Progenitor cell of endocrine pancreas (in vitro differentiated cells): ENCODE measurements at places on chromosomes 13 and 19. TPM values are rescaled to one million over a fixed set of nuclear protein-coding genes. Genes with fewer than 3 reads are reported as not detected.

CATSPERD gene
- not detected in 2 replicates for total RNA-seq

ZNF66 gene
- 30.6 and 31.2 TPM in 2 replicates for total RNA-seq

ATP4B gene
- total RNA-seq = not detected in 2 replicates

ZNF878 gene
- 2.2 and 2.9 TPM in 2 replicates for total RNA-seq

PSG3 gene
- not detected in 2 replicates for total RNA-seq

HS6ST3 gene
- total RNA-seq = 0.84 and 2.0 TPM in 2 replicates

DNA sequence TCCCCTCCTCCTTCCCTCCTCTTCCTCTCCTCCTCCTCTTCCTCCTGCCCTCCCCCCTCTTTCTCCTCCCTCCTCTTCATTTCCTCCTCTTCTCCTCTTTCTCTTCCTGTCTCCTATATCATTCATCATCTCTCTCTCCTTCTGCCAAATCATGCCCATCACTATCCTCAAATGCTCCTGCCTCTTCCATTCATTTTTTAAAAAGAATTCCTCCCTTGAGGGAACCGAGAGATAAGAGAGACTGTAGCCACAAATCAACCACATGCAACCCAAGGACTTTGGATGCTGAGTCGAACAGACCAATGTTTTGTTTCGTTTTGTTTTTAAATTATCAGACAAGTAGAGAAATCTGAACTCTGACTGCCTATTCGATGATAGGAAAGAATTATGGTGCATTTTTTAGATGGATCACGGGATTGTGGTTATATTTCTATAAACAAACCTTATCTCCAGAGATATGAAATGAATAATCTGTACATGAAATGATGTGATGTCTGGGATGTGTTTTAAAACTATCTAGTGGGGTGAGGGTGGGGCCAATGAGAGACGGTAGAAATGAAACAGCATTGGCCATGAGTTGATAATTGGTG, 9.5 kb upstream of the ZNF541 start:
- no peak overlapping the region for H3K27ac ChIP-seq
- H3K4me3 ChIP-seq = no peak overlapping the region
- H3K27me3 ChIP-seq = peaks cover 4% of the 10 kb centered on the region
- H3K36me3 ChIP-seq = no peaks in the 10 kb centered on the region
- no peak for DNase-seq

- H3K27ac ChIP-seq = peak overlapping the region; percentile 66
- H3K4me1 ChIP-seq = peaks cover 19% of the 10 kb centered on the region
- H3K27me3 ChIP-seq = peaks cover 3% of the 10 kb centered on the region
Observed at GRCh38 chr19:38245826-38246498, 10.2 kb downstream of the PPP1R14A start.

DNA sequence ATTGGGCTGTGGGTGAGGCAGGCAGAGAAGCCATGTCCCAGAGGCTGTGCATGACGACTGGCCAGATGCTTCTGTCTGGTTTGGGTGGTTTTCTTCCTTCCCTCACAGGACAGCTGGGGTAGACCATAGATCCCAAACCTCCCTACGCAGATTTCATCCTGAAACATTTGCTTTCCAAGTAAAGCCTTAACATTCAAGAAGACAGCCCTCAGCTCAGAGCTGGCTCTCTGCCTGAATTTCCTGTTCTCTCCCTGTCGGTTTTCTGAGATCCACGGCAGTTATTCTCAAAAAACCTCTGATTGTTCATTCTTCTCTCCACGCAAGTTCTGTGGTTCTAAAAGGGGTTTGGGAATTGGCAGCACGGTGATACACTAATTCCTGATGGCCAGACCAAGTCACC, 25.3 kb downstream of the UQCRFS1 start:
- H3K4me1 ChIP-seq = peaks cover 13% of the 10 kb centered on the region
- H3K27me3 ChIP-seq = peaks cover 4% of the 10 kb centered on the region
- DNase-seq = no peak
- no peak overlapping the region for H3K4me3 ChIP-seq
- H3K36me3 ChIP-seq = no peaks in the 10 kb centered on the region

DNA sequence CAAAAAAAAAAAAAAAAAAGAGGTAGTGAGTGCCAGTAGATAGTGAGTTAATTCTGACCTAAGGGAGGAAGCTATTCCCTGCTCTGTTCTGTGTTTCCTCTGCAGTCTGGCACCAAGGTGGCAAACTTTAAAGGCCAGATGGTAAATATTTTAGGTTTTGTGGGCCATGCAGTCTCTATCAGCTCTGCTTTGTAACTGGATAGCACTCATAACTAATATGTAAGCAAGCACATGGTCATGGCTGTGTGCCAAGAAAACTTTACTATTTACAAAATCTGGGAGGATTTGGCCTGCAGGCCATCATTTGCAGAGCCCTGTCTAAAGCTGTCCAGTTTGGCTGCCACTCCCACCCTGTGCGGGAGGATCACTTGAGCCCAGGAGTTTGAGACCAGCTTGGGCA, 4.3 kb downstream of the PIN1 start:
- no peak overlapping the region for H3K4me3 ChIP-seq
- DNase-seq = no peak
- H3K4me1 ChIP-seq = peaks cover 8% of the 10 kb centered on the region
- H3K27me3 ChIP-seq = no peaks in the 10 kb centered on the region
- peaks cover 19% of the 10 kb centered on the region for H3K36me3 ChIP-seq
- no peak overlapping the region for H3K27ac ChIP-seq

- H3K27ac ChIP-seq = peak overlapping the region; percentile 48
- H3K36me3 ChIP-seq = peaks cover 21% of the 10 kb centered on the region
- H3K4me1 ChIP-seq = no peaks in the 10 kb centered on the region
- no peak for DNase-seq
Observed at GRCh38 chr13:113647351-113648215, 10.4 kb downstream of the ATP4B start.

DNA sequence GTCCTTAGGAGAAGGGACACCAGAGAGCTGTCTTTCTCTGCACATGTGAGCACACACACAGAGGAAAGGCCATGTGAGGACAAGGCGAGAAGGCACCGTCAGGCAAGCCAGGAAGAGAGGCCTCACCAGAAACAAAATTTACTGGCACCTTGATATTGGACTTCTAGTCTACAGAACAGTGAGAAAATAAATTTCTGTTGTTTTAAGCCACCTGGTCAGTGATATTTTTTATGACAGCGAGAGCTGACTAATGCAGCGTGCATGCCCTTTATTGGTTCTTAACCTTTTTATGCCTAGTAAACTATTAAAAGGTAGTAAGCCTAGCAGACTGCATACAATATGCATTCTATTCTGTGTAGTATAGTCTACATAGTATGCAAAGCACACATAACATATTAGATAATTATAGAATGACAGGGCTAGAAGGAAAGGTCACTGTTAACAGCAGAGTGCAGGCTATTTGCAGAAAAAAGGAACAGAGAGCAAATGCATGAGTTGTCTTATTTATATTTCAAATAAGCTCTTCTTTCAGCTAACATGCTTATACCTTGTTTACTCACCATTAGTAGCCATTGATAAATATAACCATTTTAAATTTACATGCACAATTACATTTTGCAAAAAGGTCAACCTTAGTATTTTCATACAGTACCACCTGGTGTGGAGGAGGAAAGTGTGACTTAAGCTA, 25.2 kb upstream of the KATNAL1 start:
- H3K4me1 ChIP-seq = peaks cover 5% of the 10 kb centered on the region
- no peak for DNase-seq
- no peaks in the 10 kb centered on the region for H3K36me3 ChIP-seq
- no peaks in the 10 kb centered on the region for H3K27me3 ChIP-seq

GRCh38 chr13:30454991-30455390, 10.7 kb downstream of the HMGB1 start:
- DNase-seq = no peak
- H3K27ac ChIP-seq = no peak overlapping the region
- no peaks in the 10 kb centered on the region for H3K27me3 ChIP-seq
- H3K4me1 ChIP-seq = peaks cover 6% of the 10 kb centered on the region
- H3K36me3 ChIP-seq = peaks cover 3% of the 10 kb centered on the region

GRCh38 chr13:109162248-109163036, 533.0 kb downstream of the MYO16 start:
- no peaks in the 10 kb centered on the region for H3K36me3 ChIP-seq
- no peak overlapping the region for H3K4me3 ChIP-seq
- DNase-seq = no peak

DNA sequence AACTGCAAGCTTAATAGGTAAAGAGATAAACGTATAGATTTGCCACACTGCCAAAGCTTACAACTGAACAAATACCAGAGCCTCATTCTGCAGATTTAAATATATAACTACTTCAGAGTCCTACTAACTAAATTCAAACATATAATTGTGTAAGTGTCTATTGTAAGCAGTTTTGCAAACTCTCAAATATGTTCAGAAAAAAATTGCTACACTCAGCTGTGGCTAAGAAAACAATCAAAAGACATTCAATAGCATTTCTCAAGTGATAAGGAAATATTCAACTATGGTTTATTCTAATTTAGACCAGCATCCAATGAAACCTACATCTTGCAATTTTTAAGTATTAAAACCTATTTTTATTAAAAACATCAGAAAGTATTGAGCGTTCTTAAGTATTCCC, 202.4 kb downstream of the KCTD12 start:
- peaks cover 16% of the 10 kb centered on the region for H3K4me1 ChIP-seq
- no peak overlapping the region for H3K4me3 ChIP-seq
- H3K27me3 ChIP-seq = peaks cover 39% of the 10 kb centered on the region
- DNase-seq = no peak

GRCh38 chr19:38664503-38665211, 17.2 kb downstream of the ACTN4 start:
- no peak for DNase-seq
- H3K36me3 ChIP-seq = peaks cover 11% of the 10 kb centered on the region
- H3K27me3 ChIP-seq = no peaks in the 10 kb centered on the region
- peak overlapping the region; percentile 92 for H3K27ac ChIP-seq

- peaks cover 10% of the 10 kb centered on the region for H3K4me1 ChIP-seq
- no peaks in the 10 kb centered on the region for H3K27me3 ChIP-seq
- H3K4me3 ChIP-seq = no peak overlapping the region
- no peak overlapping the region for H3K27ac ChIP-seq
- DNase-seq = no peak
Observed at GRCh38 chr13:33721724-33722123, 96.2 kb upstream of the RFC3 start.

DNA sequence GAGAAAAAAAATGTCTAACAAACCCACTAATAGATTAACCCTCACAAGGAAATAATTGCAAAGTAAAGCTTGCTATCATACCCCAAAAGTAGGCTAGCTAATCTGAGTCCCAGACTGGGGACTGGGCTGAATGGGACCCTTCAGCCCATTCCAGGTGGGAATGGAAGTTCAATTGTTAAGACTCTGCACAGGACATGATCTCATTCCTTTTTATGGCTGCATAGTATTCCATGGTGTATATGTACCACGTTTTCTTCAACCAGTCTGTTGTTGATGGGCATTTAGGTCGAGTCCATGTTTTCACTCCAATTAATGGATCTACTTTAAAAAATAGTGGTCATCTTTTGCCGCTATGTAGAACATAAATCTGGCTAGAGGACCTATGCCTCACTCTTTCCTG, 17.9 kb downstream of the OR7A5 start:
- H3K27me3 ChIP-seq = no peaks in the 10 kb centered on the region
- H3K27ac ChIP-seq = no peak overlapping the region
- no peaks in the 10 kb centered on the region for H3K4me1 ChIP-seq
- no peak overlapping the region for H3K4me3 ChIP-seq
- H3K36me3 ChIP-seq = peaks cover 4% of the 10 kb centered on the region

DNA sequence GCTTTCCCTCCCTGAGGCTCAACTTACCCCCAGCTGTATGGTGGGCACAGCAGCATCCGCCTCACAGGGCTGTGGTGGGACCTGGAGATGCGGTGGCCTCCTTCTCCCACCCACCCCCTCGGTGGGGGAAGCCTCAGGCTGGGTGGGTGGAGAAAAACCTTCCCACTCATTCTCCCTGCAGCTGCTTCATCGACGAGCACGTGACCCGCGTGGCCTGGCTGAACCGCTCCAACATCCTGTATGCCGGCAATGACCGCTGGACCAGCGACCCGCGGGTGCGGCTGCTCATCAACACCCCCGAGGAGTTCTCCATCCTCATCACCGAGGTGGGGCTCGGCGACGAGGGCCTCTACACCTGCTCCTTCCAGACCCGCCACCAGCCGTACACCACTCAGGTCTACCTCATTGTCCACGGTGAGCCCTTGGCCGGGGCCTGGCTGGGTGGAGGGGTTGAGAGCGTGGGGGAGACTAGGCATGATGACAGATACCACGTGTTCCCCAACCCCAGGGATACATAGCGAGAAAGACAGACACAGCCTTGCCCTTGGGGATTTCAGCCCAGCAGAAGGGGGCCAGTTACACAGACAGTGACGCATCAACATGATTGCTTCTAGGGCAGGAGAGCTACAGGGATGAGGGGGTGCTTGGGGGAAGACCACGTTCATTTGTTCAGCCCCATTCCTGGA, 12.2 kb downstream of the IGLON5 start:
- H3K4me3 ChIP-seq = no peak overlapping the region
- no peak overlapping the region for H3K27ac ChIP-seq
- no peak for DNase-seq
- no peaks in the 10 kb centered on the region for H3K27me3 ChIP-seq

DNA sequence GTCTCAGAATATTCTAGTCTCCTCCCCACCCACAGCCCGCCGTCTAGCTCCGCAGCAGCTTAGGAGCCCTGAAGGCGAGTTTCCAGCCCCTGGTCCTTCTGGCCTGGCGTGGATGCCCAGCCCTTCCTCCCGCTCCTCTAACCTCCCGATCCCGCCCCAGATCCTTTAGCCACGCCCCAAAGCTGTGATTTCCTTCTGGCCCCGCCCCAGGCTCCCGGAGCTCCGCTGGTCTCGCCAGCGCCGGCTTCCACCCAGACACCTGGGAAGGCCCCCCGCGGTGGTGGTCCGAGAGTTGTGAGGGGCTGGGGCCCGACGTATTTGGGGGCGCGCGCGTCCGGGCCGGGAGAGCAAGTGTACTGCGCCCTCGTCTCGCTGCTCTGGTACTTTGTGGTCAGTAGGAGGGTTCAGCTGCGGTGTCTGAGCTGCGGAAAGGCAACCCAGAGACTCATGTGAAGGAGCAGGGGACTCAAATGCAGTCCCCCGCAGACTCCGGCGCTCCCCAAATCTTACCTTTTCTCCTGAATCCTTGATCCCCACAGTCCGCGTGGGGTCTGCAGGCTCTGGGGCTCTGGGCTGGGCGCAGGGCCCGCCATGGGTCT, at the start of gene CGB7:
CGB7 (minus strand) TSS at position 114 of the 599 bp plus-strand sequence. CDS start 2,374 bp downstream, outside the sequence.
- DNase-seq = peak; percentile 53
- H3K36me3 ChIP-seq = no peaks in the 10 kb centered on the region
- peaks cover 4% of the 10 kb centered on the region for H3K4me1 ChIP-seq

DNA sequence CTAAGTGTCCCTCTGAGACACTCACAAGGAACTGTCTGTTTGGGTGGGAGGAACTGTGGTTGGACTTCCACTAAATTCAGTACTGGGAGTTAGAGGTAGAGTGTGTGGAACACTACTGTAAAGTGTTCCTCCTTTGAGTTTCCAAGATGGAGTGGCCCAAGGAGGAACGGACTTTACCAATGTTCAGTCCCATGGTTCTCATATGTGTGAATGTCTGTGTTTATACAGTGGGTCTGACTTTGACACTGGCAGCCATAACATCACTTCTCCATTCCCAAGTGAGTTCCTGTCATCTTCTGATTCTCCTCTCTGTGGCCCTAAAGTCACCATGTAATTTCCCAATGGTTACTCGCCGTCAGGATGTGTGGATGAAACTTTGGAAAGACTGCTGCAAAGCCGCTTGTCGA, 136.8 kb upstream of the SERP2 start:
- DNase-seq = no peak
- peaks cover 3% of the 10 kb centered on the region for H3K27me3 ChIP-seq
- peaks cover 13% of the 10 kb centered on the region for H3K4me1 ChIP-seq
- no peaks in the 10 kb centered on the region for H3K36me3 ChIP-seq
- no peak overlapping the region for H3K27ac ChIP-seq

GRCh38 chr19:29539670-29540069, 13.9 kb downstream of the VSTM2B start:
- no peak overlapping the region for H3K27ac ChIP-seq
- H3K36me3 ChIP-seq = no peaks in the 10 kb centered on the region
